Ammon's horn (tissue), 1 donor: ENCODE measurements at places on chromosomes 7 and 10.

GRCh38 chr10:102342958-102343357, 52.5 kb upstream of the NFKB2 start:
- no peak for DNase-seq

GRCh38 chr7:151226560-151226874, 488 bp downstream of the ABCF2 start:
- DNase-seq = no peak

- DNase-seq = no peak
Measured at GRCh38 chr7:122706836-122707235, 4.1 kb upstream of the RNF148 start.

GRCh38 chr10:1249142-1249920, 193.1 kb downstream of the WDR37 start:
- DNase-seq = no peak

DNA sequence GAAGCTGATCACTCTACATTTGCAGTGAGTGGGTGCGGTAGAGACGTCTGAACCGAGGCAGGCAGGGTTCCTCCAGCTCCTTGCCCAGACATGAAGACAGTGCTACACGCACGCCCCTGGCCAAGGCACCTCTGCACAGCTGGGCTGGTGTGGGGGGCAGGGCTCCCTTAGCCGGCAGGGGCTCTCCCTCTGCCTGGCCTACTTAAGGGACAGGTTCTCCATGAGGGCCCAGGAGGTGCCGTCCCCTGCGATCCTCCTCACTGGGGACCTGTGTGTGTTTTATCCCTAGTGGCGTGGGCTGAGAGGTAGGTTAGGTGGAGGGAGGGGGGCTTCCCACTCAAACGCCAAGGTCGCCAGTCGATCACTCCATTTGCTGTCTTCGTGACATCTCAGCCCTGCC, 35.3 kb downstream of the IL15RA start:
- no peak for DNase-seq

DNA sequence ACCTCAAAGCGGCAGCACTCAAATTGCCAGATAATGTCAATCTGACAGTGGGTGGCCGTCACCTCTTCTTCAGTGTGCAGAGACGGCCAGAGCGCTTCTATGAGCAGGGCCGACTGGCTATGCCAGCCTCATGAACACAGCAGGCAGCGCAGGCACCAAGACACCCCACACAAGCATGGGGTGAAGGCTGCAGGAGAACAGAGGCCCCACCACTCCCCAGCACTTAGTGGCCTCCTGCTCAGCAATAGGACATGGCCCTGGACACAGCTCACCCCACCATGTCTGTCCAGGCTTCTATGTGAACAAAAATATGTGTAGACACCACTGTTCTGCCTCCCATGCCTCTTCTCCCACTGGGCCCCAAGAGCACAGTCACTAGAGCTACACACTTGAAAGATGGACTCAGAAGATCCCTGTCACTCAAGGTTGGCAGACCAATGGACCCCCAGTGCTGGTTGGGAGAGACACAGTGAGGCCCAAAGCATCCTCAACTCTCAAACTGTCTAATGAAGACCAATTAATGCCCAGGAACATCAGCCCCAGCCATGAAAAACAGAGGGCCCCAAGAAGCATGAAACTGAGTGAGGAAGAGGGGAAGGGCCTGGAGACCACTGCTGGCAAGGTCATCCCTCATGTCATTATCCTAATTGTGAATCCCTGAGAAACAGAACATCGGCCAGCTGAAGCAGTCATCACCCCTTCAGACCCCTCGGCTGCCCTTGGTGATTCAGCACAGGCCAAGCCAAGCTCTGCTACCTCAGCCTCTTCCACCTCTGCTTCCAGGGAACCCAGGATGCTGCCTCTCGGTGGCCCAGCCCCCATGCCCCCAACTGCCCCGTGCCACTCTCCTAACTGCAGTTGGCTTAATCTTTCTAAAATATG, 77.7 kb downstream of the GRID1 start:
- no peak for DNase-seq

DNA sequence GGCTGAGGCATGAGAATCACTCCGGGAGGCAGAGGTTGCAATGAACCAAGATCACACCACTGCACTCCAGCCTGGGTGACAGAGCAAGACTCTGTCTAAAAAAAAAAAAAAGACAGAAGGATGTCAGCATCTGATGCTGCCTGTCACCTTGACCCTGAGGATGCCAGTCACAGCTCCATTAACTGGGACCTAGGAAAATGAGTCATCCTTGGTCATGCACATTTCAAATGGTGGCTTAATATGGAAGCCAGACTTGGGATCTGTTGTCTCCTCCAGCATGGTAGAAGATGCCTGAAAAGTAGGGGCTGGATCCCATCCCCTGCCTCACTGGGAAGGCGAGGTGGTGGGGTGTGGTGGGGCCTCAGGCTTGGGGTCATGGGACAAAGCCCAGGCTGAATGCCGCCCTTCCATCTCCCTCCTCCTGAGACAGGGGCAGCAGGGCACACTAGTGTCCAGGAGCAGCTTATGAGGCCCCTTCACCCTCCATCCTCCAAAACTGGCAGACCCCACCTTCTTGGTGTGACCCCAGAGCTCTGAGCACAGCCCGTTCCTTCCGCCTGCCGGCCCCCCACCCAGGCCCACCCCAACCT, 1.3 kb downstream of the NOS3 start:
- DNase-seq = no peak

- no peak for DNase-seq
Measured at GRCh38 chr7:7434329-7434728, 101.3 kb downstream of the COL28A1 start.

DNA sequence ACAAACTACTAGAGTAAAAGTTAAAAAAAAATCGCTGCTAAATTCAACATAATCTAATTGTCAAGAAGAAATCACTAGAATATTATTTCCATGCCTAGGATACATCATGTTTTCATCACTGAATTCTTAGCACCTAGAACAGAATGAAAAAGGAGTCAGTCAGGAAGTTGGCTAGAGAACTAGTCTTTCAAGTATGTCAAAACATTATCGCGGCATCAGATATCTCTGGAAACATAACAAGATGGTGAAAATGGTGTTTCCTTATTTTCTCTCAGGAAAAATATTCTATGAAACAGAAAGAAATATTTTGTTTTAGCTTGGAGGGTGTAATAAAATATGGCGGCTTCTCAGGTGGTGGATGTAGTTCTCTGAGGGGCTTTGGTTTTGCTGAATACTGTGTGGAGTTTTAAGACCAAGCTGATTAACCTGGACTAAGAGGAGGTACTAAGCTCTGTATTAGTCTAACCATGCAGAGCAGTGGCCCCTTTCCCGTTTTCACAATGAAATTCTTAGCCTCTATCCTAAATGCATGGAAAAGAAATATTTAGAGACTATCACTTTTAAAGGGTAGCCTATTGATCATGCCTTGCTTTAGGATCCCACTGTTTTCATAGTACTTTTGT, 205.6 kb downstream of the MDFIC start:
- DNase-seq = no peak

- DNase-seq = no peak
Measured at GRCh38 chr7:38169847-38170246, 8.2 kb upstream of the STARD3NL start.

DNA sequence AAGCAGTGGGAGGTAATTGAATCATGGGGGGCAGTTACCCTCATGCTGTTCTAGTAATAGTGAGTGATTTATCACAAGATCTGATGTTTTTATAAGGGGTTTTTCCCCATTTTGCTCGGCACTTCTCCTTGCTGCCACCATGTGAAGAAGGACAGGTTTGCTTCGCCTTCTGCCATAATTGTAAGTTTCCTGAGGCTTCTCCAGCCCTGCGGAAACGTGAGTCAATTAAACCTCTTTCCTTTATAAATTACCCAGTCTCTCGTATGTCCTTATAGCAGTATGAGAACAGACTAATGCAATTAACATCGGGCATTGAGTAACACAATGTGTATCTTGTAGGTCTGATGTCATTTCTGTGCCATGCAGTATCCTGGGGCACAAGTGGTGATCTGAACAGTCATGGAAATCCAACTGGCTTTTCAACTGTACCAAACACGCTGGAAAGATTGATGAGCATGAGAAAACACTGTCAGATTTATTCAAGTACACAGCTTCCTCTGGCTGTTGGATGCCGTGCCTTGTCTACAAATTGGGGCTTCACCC, 208.6 kb upstream of the KIAA1217 start:
- DNase-seq = no peak

DNA sequence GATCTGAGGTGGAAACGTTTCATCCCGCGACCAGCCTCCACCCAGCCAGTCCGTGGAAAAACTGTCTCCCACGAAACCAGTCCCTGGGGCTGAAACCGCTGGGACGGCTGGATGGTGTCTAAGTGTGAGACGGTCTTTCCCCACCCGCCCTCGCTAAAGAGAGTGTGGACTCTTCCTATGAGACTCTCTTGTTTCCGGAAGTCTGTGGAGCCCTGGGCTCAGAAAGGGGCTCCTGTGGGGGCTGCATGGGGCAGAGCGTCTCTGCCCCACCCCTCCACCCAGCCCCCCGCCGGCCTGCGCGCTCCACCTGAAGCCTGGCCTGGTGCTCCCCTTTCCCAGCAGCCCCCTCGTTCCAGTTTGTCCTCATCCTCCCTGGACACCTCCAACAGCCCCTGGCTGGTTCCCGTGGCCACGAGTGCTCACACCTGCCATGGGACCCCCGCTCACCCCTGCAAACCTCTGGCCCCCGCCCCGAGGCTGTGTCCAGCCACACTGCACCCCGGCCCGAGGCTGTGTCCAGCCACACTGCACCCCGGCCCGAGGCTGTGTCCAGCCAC, 28.7 kb downstream of the CFAP46 start:
- no peak for DNase-seq

- DNase-seq = peak; percentile 68
Measured at GRCh38 chr10:30587522-30588031, 42.0 kb downstream of the LYZL2 start.

DNA sequence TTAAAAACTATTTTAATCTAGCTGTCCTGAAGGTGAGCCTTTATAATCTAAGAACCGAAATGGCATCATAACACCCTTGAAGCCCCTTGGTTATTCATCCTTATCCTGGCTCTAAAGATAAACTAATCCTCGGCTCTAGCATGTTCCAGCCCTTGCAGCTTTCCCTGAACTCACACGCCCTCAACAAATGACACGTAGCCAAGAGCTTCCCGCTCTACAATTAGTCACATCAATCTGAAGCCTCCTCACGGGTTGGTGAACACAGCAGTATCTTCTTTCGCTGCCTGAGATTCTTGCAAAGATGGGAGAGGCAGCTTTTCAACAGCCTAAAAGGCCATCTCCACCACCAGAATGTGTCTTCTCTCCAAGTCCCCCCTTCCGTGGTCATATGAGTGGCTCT, 4.1 kb downstream of the FRMD4A start:
- peak; percentile 30 for DNase-seq

DNA sequence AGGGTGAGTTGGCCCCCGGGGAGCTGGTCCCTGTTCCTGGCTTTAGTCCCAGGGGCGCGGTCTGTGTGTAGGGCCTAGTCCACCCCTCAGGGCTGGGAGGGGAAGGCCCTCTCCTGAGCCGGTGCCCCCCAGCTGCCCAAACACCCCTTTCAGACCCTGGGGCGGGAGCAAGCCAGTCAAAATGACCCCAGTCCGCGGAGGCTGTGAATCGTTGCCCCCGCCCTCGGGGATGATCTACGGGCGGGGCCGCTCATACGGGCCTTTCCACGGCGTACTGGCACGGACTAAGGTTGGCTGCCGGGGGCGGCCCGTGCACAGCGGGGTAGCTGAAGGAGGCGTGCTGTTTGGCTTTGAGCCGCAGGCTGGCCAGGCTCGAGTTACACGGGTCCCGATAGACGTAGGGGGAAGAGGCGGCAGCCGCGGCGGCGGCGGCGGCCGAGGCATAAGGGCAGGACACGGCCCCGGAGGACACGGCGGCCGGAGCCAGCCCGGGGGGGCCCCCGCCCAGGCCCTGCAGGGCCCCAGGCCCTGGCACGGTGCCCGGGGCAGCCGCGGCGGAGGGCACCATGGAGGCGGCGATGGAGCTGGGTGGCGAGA, 4.3 kb downstream of the ELOVL3 start:
- DNase-seq = no peak

GRCh38 chr10:23676296-23676695, 237.4 kb downstream of the OTUD1 start:
- DNase-seq = no peak

GRCh38 chr7:158422887-158423560, 164.6 kb downstream of the PTPRN2 start:
- DNase-seq = no peak

DNA sequence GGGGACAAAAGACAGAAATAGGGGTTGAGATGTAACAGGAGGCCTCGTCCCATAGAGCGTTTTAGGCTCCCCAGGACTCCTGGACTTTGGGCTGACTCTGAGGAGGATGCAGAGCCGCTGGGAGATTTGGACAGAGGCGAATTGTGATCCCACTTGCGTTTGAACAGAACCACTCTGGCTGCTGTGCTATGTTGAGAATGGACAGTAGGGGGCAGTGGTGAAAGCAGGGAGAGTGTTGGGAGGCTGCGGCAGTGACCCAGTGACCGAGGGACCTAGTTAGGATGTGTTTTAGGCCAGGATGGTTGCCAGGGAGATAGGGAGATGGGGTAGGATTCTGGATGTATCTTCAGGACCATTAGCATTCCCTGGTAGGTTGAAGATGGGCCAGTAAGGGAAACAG, 271.6 kb downstream of the CCDC3 start:
- no peak for DNase-seq

GRCh38 chr7:99768471-99768870, 15.5 kb downstream of the CYP3A4 start:
- no peak for DNase-seq

GRCh38 chr7:14092331-14092730, 102.9 kb upstream of the ETV1 start:
- DNase-seq = peak; percentile 71

GRCh38 chr7:97016381-97017191, 8.0 kb downstream of the DLX5 start:
- no peak for DNase-seq

- DNase-seq = no peak
Measured at GRCh38 chr10:107487284-107487683, 322.8 kb upstream of the SORCS1 start.

- no peak for DNase-seq
Measured at GRCh38 chr7:70752794-70753241, 379.1 kb upstream of the GALNT17 start.
